Fibroblast of villous mesenchyme (primary cell): ENCODE measurements at places on chromosomes 13 and 19.

DNA sequence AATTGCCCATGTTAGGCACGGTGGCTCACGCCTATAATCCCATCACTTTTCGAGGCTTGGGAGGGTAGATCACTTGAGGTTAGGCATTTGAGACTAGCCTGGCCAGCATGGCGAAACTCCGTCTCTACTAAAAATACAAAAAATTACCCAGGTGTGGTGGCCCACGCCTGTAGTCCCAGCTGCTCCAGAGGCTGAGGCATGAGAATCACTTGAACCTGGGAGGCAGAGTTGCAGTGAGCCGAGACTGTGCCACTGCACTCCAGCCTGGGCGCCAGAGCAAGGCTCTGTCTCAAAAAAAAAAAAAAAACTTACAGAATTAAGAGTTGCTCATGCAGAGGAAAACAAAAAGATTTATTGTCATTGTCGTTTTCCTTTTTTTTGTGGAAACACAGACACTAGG, 3.4 kb upstream of the PSMC4 start:
- DNase-seq, result no peak

- no peak for DNase-seq
These were observed 26.0 kb downstream of the ZSWIM4 start for GRCh38 chr19:13821292-13821691.

GRCh38 chr13:101026736-101027398, 352.3 kb upstream of the TMTC4 start:
- no peak for DNase-seq

DNA sequence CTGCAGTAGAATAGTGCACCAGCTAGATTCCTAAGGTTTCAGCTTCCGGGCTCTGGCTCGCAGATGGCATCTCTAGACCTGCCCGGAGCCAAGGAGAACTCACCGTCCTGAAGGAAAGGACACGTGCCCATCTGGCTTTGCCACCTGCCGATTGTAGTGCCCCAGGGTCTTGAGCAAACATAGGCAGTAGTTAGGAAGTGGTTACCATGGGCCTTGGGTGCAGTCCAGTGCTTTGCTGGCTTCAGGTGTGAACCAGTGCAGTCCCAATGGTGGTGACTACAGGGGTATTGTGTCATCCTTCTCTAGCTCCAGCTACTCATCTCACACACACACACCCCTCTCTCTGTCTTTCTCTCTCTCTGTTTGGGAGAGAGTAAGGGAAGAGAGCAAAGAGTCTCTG, 61.4 kb upstream of the TEX29 start:
- DNase-seq, result no peak

- DNase-seq, result no peak
These were observed 245.3 kb downstream of the PCCA start for GRCh38 chr13:100334214-100334613.

DNA sequence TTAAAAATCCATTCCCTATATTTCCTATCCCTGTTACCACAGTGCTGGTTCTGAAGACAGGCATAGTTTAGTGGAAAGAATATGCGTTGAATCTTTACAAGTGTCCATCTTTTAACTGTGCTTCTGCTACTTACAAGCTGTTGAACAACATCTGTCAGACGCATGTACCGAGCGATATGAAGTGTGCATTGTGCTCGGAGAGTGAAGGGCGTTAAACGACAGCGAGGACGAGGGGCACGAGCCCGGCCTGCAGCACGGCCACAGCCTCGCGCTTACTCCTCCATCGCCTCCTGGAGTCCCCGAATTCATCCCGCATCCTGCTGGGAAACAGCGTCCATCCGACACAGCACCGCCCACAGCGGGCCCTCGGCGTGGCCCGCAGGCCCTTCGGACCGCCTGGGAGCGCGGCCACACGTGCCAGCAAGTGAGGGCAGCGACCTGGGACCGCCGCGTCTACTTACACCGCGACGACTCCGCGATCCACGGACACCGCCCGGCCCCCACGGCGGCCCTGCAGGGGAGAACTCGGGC, 514 bp downstream of the PCID2 start:
- DNase-seq, result peak; percentile 59

GRCh38 chr13:44172281-44172810, 201.3 kb upstream of the SERP2 start:
- DNase-seq, result no peak

GRCh38 chr19:17240826-17241399, 4.8 kb downstream of the NR2F6 start:
- no peak for DNase-seq

- peak; percentile 15 for DNase-seq
These were observed 819.2 kb downstream of the LIG4 start for GRCh38 chr13:107395927-107396662.

DNA sequence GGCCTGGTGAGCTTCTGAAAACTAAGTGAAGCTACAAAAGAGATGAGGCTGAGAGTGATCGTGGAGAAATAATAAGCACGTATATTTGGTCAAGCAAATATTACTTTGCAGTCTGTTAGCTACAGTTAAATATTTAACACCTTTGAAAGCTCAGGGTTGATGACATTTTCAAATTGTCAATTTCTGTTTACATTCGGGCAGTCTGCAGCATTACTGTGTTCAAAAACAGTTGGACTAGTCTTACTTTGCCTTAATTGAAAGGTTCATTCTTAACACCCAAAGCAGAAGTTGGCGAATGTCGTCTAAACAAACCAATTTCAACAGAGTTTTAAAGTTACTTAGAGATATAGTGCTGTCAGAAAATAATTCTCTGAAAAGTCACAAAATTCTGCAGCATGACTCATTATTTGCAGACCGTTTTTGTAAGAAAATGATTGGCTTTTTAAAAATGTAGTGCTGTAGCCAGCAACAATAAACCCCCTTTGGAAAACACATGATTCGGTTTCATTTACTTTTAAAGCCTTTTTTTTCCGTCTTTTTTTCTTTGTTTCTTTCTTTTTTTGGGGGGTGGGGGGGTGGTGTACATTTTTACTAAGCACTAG, 549.0 kb downstream of the GPC6 start:
- DNase-seq, result peak; percentile 49

DNA sequence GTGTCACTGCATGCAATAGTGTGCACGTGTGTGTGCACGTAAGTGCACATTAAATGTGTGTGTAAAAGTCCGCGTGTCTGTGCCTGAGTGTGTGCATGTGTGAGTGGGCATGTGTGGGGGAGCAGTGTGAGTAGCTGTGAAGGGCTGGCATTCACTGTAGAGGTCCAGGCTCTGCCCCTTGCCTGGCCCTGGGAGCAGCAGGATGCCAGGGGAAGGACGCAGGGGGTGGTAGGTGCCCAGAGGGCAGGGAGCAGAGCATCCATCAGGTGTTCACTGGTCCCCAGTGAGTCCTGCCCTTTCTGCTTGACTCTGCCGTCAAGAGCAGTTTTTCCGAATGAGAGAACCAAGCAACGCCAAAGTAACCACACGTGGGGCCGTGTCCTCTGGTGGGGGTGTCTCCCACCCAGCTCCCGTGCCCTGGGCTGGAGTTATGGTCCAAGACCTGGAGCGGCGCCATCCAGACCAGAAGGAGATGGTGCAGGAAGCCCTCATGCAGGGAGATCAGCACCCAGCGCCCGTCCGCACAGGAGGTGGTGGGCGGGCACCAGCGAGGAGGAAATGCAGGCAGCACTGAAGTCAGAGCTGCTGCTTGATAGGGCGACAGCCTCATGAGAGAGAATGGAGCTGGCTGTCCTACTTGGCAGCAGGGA, 68.5 kb downstream of the TEX29 start:
- no peak for DNase-seq

DNA sequence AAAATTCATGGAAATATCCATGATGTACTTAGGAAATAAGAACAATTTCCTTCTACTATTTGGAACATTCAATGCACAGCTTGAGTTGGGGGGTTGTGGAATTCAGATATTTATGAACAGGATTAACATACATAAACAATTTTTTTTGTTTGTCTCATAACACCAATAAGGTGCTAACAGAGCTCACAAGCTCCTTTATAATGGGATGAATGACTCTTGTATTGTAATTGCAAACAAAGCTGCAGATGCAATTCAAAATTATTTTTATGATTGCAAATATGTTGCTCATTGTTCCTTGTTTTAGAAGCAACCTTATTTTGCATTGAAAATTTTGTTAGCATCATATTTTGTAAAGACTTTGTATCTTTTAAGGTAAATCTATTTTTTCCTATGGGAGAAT, 265.7 kb downstream of the PCDH17 start:
- no peak for DNase-seq

GRCh38 chr13:96223231-96223630, 133.3 kb downstream of the HS6ST3 start:
- no peak for DNase-seq

- no peak for DNase-seq
These were observed 149.3 kb downstream of the RGCC start for GRCh38 chr13:41606646-41607045.

DNA sequence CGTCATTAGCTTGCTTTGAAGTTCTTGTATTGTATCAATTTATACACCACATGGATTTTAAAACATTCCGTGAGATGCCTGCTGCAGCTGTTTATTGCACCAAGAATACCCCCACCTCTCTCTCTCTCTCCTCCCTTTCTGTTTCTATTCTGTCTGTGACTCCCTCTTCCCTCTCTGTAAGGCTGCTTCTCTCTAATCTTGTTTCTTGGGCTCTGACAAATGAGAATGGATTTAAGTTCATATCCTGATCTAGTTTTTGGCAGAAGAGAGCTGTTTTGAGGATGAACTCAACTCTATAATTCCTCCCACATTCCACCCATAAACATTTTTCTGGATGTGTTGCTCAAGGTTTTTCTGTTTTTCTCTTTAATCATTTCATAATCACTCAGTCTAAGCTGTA, 144.3 kb upstream of the FRY start:
- DNase-seq, result peak; percentile 88

- no peak for DNase-seq
These were observed 117.7 kb upstream of the GJB6 start for GRCh38 chr13:20349564-20350381.

DNA sequence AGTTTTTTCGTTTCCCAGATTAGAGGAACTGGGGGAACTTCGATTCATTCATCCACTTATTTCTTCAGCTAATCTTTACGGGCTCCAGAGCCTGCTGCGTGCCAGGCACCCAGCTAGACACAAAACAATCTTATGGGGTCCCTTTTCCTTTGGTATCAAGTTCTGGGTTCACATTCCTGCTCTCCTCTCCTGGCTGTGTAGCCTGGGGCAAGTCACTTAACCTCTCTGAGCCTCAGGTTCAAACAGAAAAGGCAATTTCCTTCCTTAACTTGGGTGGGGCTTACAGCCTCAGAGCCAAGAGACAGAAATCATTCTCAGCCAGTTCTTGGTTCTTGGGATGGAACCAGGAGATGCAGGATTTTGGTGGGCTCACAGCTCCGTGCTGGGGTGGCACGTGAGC, 5.9 kb downstream of the SHD start:
- no peak for DNase-seq

DNA sequence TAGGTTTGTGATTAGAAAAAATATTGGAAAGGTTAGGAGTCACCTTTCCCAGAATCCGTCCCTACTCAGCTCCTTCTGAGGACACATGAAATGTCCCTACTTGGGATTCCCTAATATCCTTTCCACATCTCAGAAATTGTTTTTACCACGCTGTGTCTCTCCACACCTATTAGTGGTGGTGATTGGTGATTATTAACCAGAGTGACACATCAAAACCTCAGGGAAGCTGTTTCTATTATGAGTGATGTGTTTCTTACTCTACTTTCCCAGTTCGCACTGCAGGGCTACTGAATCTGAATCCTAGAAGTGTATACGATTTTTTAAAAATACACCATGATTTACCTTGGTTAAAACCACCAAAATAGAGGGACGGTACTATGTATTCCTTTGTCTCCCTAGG, 460.8 kb downstream of the TBC1D4 start:
- no peak for DNase-seq

- DNase-seq, result no peak
These were observed 1442.9 kb downstream of the SLITRK1 start for GRCh38 chr13:82439159-82439904.

- DNase-seq, result no peak
These were observed 36.1 kb downstream of the ZNF787 start for GRCh38 chr19:56084835-56085536.

GRCh38 chr19:2858864-2859263, 8.3 kb upstream of the ZNF556 start:
- DNase-seq, result no peak

GRCh38 chr13:91185294-91185863, 162.1 kb upstream of the MIR17HG start:
- no peak for DNase-seq

DNA sequence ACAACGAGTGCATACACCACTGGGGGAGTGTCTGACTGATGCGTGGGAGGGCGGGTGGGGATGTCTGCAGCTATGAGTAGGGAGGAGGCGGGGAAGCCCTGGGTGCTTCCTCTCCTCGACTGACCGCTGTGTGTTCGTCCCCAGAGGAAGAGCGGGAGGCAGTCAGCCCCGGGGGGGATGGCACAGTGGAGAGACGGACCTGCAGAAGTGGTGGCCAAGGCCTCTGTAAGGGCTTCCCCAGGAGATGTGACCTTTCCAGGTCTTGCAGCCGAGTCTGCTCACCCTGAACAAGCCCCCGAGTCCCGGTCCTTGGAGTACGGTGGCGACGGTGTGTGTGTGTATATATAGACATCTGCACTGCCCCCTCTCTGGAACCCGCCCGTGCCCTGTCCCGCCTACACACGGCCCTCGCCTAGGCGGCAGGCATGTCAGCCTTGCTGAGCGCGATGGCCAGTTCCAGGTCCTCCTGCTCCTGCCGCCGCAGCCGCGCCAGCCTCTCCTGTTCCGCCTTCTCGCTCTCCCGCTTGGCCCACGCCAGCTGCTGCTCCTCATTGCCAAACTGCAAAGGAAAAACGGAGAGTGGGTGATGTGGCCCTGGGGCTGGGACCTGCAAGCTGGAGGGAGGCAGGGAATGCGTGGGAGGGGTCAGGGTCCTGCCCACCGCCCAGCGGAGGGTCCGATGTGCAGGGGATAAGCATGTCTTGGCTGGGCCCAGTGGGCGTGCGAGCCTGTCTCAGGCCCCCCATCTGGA, 30.8 kb downstream of the KLF2 start:
- peak; percentile 41 for DNase-seq

GRCh38 chr13:80389073-80390038, 48.4 kb upstream of the SPRY2 start:
- DNase-seq, result no peak

DNA sequence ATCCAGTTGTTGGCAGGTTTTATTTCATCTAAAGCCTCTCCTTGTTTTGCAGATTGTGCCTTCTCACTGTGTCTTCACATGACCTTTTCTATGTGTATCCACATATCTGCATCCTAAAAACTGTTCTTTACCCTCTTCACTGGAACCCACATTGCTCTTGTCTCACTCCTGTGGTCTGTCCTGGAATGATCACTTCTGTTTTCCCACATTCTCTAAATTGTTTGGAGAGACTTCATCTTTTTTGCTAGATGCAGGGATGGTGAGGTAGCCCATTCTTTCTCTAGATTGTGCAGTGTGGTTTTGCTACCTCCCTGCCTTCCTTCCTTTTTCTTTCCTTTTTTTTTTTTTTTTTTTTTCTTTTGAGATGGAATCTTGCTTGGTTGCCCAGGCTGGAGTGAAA, 608.6 kb upstream of the MIR17HG start:
- DNase-seq, result no peak

DNA sequence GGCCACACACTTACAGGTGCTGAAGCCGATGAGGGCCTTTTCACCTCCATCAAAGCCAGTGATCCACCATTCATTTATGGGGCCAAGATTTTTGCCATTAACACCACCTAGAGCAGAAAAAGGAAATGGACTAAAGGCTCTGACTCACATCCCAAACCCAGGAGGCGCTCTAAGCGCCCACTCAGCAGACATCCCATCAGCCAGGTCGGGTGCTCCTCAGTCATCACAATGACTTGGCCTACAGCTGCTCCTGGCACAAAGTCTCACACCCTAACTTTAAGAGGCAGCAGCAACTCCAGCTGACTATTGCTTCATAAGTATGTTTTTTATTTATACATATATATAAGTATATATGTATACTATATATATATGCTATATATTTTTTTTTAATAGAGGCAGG, 36.1 kb upstream of the EIF3G start:
- DNase-seq, result no peak
